ENCODE measurements at places on chromosomes 1 and 21.

DNA sequence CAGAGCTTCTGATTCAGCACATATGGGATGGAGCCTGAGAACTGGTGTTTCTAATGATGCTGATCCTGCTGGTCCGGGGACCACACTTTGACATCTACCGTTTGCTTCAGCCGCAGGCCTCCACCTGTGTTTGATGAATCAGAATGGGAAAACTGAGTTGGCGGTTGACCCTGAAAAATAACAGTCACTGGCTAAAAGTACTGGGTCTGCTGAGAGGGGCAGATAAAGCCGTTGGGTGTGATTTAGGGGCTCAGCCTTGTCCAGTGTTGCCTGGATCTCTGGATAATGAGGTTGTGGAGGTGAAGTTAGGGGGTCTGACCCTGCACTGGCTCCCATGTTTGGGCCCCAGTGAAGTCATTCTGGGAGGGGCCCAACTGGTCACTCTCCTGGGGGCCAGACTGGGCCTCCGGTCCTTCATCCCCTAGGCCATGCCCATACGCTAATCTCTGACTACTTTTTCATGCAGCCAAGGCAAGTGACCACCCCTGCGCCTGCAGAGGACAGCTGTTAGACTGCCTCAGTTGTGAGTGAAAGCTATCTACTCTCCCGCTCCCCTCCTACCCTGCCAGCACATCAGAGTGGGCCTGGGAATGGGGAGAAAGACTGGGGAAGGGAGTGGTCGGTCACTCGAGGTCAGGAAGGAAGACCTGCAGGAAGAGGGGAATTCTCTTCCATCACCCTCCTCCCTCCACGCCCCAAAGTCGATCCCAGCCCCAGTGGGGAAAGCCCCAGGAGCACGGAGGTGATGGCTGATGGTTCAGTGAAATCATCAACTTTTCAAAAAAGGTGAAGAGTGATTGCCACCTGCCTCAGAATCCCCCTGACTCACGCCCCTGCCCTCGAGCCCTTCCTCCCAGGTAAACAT lies 27.7 kb downstream of the VASH2 start:
- DNase-seq = no peak

DNA sequence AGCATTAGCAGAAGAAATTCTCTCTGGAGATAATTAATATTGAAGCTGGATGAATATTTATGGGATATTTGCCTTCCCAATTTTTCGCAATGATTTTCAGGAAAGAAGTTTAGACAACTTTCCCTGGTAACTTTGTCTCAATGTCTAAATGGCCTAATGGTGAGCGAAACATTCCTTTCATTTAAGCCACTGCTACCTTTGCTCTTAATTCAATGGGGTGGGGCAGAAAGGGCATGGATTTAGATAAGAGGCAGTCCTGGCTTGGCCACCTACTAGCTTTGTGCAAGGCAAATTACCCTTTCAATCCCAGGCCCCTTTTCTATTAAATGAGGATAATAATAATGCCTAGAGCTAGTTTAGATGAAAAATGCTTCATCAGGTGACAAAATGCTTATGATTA lies 27.1 kb upstream of the LYST start:
- DNase-seq = no peak

DNA sequence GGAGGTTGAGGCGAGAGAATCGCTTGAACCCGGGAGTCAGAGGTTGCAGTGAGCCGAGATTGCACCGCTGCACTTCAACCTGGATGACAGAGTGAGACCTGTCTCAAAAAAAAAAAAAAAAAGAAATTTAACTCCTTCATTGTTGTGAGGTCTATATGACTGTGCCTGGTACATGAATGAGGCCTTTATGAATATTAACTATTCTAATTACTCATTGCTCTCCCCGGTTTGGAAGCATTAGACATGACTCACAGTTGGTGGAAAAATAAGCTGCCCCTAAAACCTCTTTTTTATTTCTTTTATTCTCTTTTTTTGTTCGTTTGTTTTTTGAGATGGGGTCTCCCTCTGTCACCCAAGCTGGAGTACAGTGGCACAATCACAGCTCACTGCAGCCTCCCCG lies 3.3 kb downstream of the NPPB start:
- no peak for DNase-seq

- DNase-seq = no peak
Measured at GRCh38 chr21:41369105-41369919, 7.5 kb downstream of the MX2 start.

DNA sequence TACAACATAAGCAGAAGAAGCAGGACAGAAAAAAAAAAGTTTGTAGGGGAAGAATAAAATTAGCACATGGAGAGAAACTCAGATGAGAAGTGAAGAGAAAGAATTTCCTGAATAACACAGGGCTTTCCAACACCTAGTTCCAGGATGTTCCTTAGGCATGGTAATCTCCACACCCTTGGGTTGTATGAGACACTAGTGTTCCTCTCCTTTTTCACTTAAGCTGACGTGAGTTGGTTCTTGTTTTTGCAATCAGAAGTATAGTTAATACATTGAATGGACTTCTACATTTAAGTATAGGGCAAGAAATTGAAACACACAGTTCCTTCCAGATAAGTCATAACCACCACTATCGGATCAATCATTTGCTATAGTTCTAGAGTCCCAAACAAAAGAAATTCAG lies 51.0 kb downstream of the LPAR3 start:
- no peak for DNase-seq

GRCh38 chr1:184118046-184118445 lies 66.5 kb downstream of the TSEN15 start:
- no peak for DNase-seq

DNA sequence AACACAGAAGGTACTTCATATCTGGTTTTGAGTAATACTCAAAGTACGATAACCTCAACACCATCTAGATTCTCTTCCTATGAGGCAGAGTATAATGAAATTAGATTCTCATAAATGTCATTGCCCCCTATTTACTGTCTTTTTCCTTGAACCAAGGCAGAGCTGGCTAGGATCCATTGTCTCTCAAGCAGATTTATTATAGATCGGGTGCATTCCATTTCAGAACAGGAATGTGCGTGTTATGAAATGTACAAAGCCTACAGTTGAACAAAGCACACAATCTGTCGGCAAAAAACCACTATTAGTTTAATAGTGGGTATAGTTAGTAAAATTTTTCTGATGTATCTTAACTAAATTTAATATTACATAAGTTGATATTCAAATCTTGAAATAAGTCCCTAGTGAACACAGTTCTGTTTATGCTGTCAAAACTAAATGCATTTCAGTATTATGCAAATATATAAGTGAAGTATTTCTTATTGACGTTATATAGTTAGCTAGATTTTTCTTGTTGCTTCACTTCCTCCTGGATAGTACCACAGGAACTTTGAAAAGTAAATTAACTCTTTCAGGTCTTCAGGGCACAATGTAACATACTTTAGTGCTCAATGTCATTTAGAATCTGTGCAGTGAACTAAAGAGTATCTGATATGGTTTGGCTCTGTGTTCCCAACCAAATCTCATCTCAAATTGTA lies 92.1 kb downstream of the DDAH1 start:
- no peak for DNase-seq

GRCh38 chr1:89821322-89822108 lies 683 bp downstream of the LRRC8D start:
- DNase-seq = peak; percentile 25

DNA sequence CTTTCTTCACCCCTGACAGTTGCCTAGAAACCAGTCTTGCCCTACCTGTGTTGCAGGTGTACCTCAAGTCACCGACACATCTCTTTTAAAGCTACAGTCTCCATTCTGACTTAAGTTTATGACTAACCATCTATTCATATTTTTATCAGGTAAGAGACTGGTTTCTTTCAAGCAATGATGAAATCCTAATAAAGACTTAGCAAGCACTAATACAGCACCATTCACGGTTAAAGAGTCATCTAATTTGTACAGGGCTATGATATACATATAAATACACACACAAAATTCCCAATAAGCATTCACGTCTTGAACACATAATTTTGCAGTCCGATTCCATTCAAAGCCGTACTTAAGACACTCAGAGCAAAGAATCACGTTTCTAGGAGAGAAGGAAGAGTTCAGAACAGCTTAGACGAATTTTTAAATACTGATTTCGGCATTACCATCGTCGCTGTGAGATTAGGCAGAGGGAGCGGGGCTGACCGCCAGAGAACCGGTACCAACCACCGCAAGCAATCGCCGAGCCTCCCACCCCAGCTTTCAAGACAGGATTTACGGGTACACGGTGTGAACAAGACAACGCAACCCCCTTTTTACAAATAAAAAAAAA lies 943 bp downstream of the ERRFI1 start:
- DNase-seq = no peak

DNA sequence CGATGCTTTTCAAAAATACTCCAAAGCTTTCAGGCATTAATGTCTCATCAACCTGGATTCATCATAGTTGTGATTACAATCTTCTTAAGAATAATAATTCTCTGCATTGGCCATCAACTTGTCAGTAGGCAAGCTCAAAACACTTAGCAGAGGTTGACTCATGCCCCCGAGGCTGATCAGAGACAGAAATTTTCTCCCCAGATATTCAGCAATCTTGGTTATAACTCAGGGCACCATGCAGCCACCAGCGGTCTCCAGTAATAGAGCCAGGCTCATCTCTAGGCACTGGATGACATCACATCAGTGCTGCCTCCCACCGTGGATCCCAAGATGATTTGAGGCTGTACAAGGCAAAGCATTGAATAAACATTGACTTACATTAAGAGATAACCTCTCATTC lies 14.3 kb upstream of the IFFO2 start:
- DNase-seq = no peak

GRCh38 chr1:247812637-247813036 lies 11.3 kb downstream of the OR14A16 start:
- DNase-seq = no peak

- no peak for DNase-seq
Measured at GRCh38 chr21:33112151-33112550, 42.2 kb downstream of the OLIG1 start.

- peak; percentile 62 for DNase-seq
Measured at GRCh38 chr1:23528250-23528978, 2.6 kb downstream of the E2F2 start.

GRCh38 chr1:88647249-88647645 lies 36.8 kb upstream of the PKN2 start:
- no peak for DNase-seq

DNA sequence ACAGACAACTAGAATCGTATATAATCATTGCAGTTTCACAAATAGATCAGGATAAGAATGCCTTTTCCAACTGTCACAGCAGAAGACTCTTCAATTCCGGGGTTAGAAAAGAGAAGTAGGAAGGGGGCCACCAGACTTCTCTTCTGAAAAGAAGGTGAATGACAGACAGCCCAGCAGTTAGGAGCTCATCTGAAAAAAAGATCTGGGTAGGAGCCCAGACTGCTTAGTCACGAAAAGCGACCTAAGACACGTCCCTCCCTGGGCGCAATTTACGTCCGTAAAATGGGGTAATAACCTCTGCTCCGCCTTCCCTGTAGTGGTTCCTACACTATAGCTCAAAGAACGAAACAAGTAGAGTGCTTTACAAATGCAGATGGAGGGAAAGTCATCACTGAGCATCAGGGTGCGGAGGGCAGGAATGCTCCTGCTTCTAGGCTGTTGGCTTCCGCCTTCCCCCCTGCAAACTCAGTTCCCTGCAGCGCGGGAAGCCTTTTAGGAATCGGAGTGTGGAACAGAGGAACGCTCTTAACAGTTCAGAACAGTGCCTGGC lies 582 bp downstream of the ORC1 start:
- DNase-seq = peak; percentile 23

DNA sequence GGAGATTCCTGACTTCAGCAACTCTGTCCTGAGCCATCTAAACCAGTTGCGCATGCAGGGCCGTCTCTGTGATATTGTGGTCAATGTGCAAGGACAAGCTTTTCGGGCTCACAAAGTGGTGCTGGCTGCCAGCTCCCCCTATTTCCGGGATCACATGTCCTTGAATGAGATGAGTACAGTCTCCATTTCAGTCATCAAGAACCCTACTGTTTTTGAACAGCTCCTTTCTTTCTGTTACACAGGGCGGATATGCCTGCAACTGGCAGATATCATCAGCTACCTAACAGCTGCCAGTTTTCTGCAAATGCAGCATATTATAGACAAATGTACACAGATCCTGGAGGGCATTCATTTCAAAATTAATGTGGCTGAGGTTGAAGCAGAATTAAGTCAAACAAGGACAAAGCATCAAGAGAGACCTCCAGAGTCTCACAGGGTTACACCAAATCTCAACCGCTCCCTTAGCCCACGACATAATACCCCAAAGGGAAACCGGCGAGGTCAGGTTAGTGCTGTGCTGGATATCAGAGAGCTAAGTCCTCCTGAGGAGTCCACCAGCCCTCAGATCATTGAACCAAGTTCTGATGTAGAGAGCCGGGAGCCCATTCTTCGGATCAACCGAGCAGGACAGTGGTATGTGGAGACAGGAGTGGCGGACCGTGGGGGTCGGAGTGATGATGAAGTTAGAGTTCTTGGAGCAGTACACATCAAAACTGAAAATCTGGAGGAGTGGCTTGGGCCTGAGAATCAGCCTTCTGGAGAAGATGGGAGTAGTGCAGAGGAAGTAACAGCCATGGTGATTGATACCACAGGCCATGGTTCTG lies 2.3 kb downstream of the ZBTB37 start:
- no peak for DNase-seq

DNA sequence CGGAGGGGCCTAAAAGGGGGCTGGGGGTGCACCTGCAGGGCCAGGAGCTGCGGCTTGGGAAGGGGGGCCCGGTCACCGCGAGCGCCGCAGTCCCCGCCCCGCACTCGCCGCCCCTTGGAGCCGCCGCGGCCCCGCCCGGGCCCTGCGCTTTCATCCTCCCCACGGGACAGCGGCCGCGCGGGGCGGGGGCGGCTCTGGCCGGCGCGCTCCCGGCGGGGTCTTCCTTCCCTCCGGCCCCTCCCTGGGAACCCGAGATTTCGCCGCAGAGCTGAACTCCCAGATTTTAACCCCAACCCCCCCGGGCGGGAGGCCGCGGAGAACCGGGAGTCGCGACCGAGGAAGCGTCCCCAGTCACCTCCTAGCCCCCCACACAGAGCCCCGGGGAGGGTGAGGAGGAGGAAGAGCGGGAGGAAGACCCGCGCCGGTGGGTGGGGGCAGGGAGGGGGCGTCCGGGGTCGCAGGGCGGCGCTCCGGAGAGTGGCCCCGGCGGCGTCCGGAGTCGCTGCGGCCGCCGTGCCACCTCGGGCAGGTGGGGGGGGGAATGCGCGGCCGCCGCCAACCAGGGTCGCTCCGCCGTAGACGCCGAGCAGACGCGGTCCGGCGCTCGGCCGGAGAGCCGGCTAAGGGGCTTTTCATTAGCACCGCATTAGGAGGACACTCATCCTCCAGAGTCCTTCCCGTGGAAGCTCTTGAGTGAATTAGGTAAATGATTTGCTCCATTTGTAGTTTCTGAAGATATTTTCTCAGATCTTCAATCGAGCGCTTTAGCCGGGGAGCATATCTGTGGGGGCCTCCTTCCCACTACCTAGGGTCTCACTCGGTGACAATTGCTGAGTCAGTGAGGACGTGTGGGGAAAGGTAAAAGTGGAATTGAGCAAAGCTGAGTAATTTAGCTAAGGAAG lies 31.6 kb upstream of the NFIA start:
- no peak for DNase-seq

- no peak for DNase-seq
Measured at GRCh38 chr1:24544239-24544638, 11.6 kb upstream of the NCMAP start.

- DNase-seq = no peak
Measured at GRCh38 chr1:209727785-209728184, 23.1 kb downstream of the HSD11B1 start.

GRCh38 chr1:23915466-23915865 lies 2.3 kb upstream of the CNR2 start:
- DNase-seq = no peak

- DNase-seq = no peak
Measured at GRCh38 chr1:31249854-31250253, 10.2 kb upstream of the NKAIN1 start.

Measured in stimulated activated CD8-positive, alpha-beta memory T cell treated with anti-CD3 and anti-CD28 coated beads, Interleukin-12 subunit alpha, Interleukin-12 subunit beta, amount 100 ng/mL, for 1 hour (primary cell).